ENCODE measurements at places on chromosomes 6 and 20. TPM values are rescaled to one million over a fixed set of nuclear protein-coding genes. Genes with fewer than 3 reads are reported as not detected.

GRCh38 chr20:23144856-23145255 is 58.7 kb upstream of the CD93 start:
- no peaks in the 10 kb centered on the region for H3K27me3 ChIP-seq
- peaks cover 81% of the 10 kb centered on the region for H3K4me1 ChIP-seq
- H3K4me3 ChIP-seq = no peak overlapping the region
- H3K27ac ChIP-seq = peak overlapping the region; percentile 43
- DNase-seq = no peak

The TBPL1 gene
- 17.7 TPM for total RNA-seq

DNA sequence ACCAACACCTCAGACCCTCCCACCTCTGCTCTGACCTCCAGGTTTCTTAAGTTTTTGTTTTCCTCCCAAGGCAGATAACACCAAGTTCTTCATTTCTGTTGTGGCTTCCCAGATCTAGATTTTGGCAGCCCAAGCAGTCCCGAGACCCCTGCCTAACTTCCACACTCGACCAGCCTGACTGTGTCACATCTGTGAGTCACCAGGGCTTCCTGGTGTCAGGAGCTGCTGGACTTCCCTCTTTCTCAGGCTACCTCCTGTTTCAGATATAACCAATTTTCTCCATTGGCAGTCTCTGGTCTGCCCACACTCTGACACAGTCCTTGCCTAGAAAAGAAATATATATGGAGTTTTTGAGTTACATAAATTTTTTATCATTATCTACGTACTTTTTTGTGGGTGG is 46.1 kb upstream of the CCN6 start:
- H3K27me3 ChIP-seq = no peaks in the 10 kb centered on the region
- no peak overlapping the region for H3K4me3 ChIP-seq
- 0 out of 2 replicates have a peak, but pooled peaks cover 5% of the 10 kb centered on the region for H3K4me1 ChIP-seq
- DNase-seq = no peak
- no peak overlapping the region for H3K27ac ChIP-seq

DNA sequence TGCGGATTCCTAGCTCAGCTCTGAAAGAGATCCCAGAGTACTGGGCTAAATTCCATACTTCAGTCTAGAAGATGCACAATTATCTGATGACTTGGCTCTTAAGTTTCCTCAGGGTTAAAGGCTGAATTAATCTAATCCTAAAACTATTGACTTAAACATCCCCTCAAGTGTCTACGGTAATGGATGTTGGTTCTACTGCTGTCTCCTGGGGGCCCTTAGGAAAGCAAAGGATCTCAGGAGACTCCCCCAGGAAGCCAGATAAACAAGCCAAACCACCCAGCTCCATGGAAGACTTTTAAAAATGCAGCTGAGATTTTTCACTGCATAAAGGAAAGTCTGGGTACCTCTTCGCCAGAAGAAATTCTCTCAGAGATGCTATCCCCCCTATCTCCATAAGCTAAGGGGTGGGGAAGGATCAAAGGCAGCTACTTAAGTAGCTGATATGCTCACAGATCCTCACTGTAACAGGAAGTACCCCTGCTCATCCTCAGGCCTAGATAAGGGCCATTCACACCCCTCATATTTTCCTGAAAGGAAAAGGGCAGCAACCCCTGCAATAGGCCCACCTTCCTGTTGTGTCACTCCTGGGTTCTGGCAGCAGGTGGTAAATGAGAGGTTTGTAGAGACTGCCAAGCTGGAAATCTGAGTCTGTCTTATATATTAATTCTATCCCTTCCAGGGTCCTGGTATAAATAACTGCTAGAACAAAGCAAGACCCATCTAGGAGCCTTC is 9.3 kb downstream of the NDRG3 start:
- no peaks in the 10 kb centered on the region for H3K36me3 ChIP-seq
- peaks cover 14% of the 10 kb centered on the region for H3K4me1 ChIP-seq
- H3K27ac ChIP-seq = no peak overlapping the region
- no peak for DNase-seq
- no peaks in the 10 kb centered on the region for H3K27me3 ChIP-seq
- H3K4me3 ChIP-seq = no peak overlapping the region

- H3K27ac ChIP-seq = no peak overlapping the region
- H3K4me3 ChIP-seq = no peak overlapping the region
- H3K4me1 ChIP-seq = peaks cover 5% of the 10 kb centered on the region
- H3K27me3 ChIP-seq = no peaks in the 10 kb centered on the region
- no peaks in the 10 kb centered on the region for H3K36me3 ChIP-seq
- peak; percentile 84 for DNase-seq
Measured at GRCh38 chr20:47854687-47855212, 69.5 kb upstream of the SULF2 start.

The FOXA2 gene
- total RNA-seq = 14.4 TPM

- no peaks in the 10 kb centered on the region for H3K27me3 ChIP-seq
- peak; percentile 63 for DNase-seq
- H3K36me3 ChIP-seq = no peaks in the 10 kb centered on the region
Measured at GRCh38 chr20:40565001-40565681, 123.9 kb downstream of the MAFB start.

The NT5E gene
- total RNA-seq = 15.8 TPM

The PSMB1 gene
- 361 TPM for total RNA-seq

The OR10C1 gene
- total RNA-seq = not detected

The CST5 gene
- not detected for total RNA-seq

- no peak overlapping the region for H3K27ac ChIP-seq
- peaks cover 18% of the 10 kb centered on the region for H3K27me3 ChIP-seq
- no peaks in the 10 kb centered on the region for H3K36me3 ChIP-seq
- DNase-seq = peak; percentile 54
- no peaks in the 10 kb centered on the region for H3K4me1 ChIP-seq
Measured at GRCh38 chr6:93423542-93423941, 4.2 kb upstream of the EPHA7 start.

DNA sequence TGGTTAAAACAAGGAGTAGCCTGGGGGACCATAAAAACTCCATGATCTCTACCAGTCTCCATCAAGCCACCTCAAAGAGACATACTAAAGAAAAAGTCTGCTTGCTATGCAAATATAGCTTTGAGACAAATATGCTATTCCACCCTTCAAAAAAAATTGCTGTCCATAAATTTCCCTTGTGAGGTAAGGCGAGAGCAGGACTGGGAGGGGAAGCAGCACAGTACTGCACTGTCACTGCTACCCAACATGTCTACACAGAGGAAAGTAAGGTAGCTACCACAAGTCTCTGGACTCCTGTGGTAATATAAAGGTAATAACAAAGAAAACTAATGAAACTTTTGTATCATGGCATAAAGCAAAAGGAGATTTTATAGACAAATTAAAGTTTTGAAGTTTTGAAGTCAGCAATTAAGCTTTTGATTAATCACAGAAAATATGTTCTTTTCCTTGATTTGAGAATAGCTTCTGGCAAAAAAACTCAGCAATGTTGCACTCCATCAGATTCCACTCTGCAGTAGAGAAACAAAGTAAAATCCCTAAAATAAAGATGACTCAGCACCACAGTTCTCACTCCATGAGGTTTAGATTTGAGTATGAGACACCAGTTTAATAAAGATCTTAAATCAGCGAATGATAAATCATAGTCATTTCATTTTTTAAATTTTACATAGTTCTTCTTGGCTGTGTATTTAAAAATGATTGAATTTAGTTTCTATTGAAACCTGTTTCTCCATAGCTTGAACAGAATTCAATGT is 602.4 kb downstream of the COL12A1 start:
- no peaks in the 10 kb centered on the region for H3K36me3 ChIP-seq
- DNase-seq = no peak
- H3K4me1 ChIP-seq = peaks cover 43% of the 10 kb centered on the region
- no peak overlapping the region for H3K4me3 ChIP-seq
- H3K27ac ChIP-seq = no peak overlapping the region
- no peaks in the 10 kb centered on the region for H3K27me3 ChIP-seq

DNA sequence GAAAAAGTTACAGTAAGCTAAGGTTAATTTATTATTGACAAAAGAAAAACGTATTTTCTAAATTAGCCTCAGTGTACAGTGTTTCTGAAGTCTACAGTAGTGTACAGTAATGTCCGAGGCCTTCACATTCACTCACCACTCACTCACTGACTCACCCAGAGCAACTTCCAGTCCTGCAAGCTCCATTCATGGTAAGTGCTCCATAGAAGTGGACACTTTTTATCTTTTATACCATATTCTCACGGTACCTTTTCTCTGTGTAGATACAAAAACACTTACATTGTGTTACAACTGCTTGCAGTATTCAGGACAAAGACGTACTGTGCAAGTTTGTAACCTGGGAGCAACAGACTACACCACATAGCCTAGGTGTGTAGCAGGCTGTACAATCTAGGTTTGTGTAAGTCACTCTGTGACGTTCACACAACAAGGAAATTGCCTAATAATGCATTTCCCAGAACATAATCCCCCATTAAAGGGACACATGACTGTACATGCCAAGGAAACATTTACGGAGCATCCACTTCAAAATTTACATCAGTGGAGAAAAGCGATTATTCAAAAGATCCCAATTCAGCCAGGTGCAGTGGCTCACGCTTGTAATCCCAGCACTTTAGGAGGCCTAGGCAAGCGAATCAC is 133.4 kb downstream of the BANF2 start:
- no peak overlapping the region for H3K4me3 ChIP-seq
- DNase-seq = peak; percentile 48
- H3K36me3 ChIP-seq = no peaks in the 10 kb centered on the region
- H3K27me3 ChIP-seq = no peaks in the 10 kb centered on the region
- peak overlapping the region; percentile 47 for H3K27ac ChIP-seq
- H3K4me1 ChIP-seq = peaks cover 28% of the 10 kb centered on the region

DNA sequence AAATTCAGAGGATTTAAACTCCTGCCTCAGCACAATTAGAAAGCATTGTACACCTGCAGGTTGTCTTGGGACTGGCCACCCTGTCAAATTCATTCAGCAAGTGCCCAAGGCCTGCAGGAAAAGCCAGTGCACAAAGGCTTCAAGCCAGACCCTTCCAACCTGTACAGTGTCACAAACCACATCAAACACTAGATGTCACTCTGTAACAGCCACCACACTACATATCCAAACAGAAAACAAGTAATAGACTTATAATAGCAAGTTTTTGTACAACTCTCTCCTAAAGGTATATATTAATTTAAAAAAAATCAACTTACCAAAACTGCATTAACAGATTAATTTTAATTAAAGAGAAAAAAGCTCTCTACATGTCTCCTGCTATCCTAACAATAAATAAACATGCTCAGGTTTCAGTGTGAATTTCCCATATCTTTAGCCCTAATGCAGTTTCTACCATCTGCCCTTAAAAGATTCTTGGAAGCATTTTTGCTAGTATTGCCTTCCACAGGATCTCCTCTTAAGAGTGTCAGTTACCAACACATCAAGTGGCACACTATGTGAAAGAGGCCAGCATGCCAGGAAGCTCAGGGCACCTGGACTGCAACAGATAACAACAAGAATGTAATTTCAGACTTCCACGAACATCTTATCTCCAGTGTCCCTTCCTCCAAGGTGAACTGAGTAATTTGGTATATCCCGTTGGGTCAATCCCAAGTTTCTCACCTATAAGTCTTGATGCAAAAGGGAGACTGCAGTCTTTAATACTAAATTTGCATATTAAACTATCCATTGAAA is 47.5 kb downstream of the RALGAPA2 start:
- peak; percentile 56 for DNase-seq
- no peaks in the 10 kb centered on the region for H3K4me1 ChIP-seq
- H3K27me3 ChIP-seq = no peaks in the 10 kb centered on the region
- H3K27ac ChIP-seq = no peak overlapping the region
- H3K36me3 ChIP-seq = no peaks in the 10 kb centered on the region
- no peak overlapping the region for H3K4me3 ChIP-seq

The PAK5 gene
- total RNA-seq = not detected

DNA sequence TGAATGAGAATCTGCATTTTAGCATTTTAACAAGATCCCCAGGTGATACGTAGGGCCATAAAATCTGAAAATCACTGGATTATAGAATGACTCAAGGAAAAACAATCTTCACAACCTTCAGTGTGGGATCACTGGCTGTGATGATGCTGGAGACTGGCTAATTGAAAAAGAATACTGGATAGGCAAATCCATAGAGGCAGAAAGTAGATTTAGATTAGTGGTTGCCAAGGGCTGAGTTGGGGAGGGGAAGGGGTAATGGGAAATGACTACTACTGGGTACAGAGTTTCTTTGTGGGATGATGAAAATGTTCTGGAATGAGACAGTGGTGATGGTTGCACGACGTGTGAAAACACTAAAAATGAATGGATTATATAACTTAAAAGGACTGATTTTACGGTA is 84.1 kb downstream of the CDK19 start:
- H3K27me3 ChIP-seq = no peaks in the 10 kb centered on the region
- no peaks in the 10 kb centered on the region for H3K4me1 ChIP-seq
- no peak overlapping the region for H3K27ac ChIP-seq
- no peak for DNase-seq
- no peak overlapping the region for H3K4me3 ChIP-seq

The CD93 gene
- total RNA-seq = not detected

- H3K27me3 ChIP-seq = no peaks in the 10 kb centered on the region
- DNase-seq = no peak
- peaks cover 7% of the 10 kb centered on the region for H3K4me1 ChIP-seq
- no peaks in the 10 kb centered on the region for H3K36me3 ChIP-seq
- H3K27ac ChIP-seq = no peak overlapping the region
Measured at GRCh38 chr20:4247898-4248858, 232.8 kb upstream of the RNF24 start.

GRCh38 chr6:106097411-106098231 is 11.5 kb downstream of the PRDM1 start:
- H3K4me1 ChIP-seq = peaks cover 30% of the 10 kb centered on the region
- DNase-seq = peak; percentile 23
- no peaks in the 10 kb centered on the region for H3K27me3 ChIP-seq
- H3K36me3 ChIP-seq = no peaks in the 10 kb centered on the region

The MRAP2 gene
- 0.07 TPM for total RNA-seq

DNA sequence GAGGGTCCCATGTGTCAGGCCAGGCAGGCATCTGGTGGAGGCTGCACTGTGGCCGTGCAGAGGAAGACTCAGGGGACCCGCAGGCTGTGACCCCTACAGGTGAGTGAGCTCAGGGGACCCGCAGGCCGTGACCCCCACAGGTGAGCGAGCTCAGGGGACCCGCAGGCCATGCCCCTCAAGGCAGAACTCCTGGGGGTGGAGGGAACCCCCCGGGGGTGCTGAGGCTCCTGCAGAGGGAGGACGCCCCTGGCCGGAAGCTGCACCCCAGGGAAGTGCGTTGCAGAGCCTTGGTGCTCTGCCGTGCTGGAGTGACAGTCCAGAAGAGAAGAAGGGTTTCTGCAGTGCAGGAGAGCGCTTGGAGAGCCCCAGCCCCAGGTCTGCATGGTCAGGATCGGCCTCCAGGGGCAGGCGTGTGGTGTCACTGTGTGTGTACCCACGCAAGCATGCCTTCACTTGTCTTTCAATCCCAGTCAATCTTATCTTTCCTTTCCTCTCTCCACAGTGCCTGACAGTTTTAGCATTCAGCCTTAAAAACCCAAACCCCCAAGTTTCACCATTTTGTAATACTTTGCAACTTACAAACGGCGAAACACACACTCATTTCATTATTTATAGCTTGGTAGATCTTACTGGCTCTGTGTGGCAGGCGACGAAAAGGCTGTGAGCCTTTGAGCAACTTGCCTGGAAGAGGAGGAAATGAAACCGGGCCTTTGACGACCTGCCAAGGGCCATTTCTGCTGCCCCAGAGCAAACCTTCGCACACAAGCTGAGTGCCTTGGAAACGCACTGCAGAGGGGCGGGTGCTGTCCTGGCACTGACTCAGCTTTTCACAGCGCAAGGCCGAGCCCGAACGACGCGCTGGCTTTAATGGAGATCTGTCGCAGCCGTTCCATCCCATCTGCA is 101.4 kb upstream of the AGPAT4 start:
- H3K27me3 ChIP-seq = no peaks in the 10 kb centered on the region
- H3K4me3 ChIP-seq = peak overlapping the region; percentile 61
- H3K27ac ChIP-seq = peak overlapping the region; percentile 50
- peaks cover 10% of the 10 kb centered on the region for H3K4me1 ChIP-seq
- H3K36me3 ChIP-seq = no peaks in the 10 kb centered on the region
